ENCODE measurements at places on chromosomes 11 and 22. TPM values are rescaled to one million over a fixed set of nuclear protein-coding genes. Genes with fewer than 3 reads are reported as not detected.

DNA sequence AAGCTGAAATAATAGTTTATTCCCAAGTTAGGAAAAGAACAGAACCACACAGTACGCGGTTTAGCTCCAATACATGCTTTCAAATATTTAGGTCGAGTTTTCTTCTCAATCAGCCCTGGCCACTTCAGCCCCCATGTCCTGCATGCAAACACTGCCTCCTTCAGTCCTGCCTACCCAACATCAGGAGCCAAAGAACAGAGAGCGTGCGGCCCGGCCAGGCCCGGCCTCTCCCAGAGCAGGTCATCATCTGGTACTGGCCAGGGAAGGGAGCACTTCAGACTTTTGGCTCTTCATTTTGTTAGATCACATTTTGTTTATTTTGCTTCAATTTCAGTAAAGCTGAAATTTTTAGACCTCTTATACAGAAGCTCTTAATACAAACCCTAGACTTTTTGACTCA lies 6.7 kb downstream of the BRD1 start:
- no peaks in the 10 kb centered on the region for H3K27me3 ChIP-seq
- H3K36me3 ChIP-seq, result peaks cover 48% of the 10 kb centered on the region
- no peak for DNase-seq
- H3K4me1 ChIP-seq, result peaks cover 18% of the 10 kb centered on the region
- no peak overlapping the region for H3K27ac ChIP-seq

- peaks cover 22% of the 10 kb centered on the region for H3K4me1 ChIP-seq
- no peak overlapping the region for H3K27ac ChIP-seq
- no peaks in the 10 kb centered on the region for H3K36me3 ChIP-seq
- H3K4me3 ChIP-seq, result no peak overlapping the region
- no peaks in the 10 kb centered on the region for H3K27me3 ChIP-seq
Measured at GRCh38 chr22:22823131-22823810, 64.3 kb upstream of the IGLL5 start.

The NXPE4 gene
- polyA plus RNA-seq, result not detected

DNA sequence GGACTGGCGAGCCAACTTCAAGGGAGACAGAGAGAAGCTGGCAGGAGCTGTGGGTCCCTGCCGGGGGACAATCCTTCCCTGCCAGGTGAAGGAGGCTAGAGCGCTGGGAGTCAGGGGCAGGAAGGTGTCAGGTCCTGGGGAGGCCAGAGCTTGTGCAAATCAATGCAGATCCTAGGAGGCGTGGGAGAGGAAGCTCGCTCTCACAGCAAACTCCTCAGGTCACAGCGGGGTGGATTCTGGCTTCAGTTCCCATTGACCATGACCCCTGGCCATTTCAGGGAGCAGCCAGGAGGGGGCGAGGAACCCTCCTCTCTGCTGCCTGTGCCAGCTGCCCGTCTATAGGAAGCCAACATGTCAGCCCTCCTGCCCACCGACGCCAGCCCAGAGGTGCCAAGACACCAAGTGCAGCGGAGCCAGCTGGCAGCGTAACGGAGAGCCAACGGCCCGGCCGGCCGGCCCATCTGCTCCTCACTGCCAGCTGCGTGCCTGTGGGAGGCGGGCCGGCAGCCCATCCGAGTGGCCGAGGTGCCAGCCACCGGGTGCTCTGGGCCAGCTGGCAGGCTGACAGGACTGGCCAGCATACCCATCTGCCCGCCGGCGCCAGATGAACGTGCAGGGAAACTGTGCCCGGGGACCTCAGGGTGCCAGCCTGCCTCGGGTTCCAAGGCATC lies 374.8 kb downstream of the MIAT start:
- H3K4me3 ChIP-seq, result no peak overlapping the region
- H3K27me3 ChIP-seq, result no peaks in the 10 kb centered on the region
- H3K36me3 ChIP-seq, result no peaks in the 10 kb centered on the region
- no peak for DNase-seq
- H3K4me1 ChIP-seq, result no peaks in the 10 kb centered on the region

DNA sequence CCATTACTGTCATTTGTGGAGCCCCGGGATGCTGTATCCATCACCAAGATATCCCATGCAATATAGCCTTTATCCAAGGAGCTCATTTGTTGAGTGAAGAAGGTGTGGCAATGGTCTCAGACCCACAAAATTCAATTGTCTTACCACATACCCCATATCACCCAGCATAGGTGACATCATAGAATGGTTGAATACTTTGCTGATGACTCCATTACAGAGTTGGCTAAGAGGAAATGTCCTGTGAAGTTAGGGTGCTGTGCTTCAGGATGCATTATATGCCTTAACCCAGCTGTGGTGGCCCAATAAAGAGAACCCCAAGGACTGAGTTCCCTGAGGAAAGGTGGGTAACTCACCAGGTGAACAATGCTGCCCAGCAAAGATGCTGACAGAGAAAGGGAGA lies 113.7 kb downstream of the EFCAB6 start:
- no peak overlapping the region for H3K27ac ChIP-seq
- no peak overlapping the region for H3K4me3 ChIP-seq
- H3K36me3 ChIP-seq, result no peaks in the 10 kb centered on the region
- no peaks in the 10 kb centered on the region for H3K4me1 ChIP-seq
- DNase-seq, result no peak
- H3K27me3 ChIP-seq, result no peaks in the 10 kb centered on the region

GRCh38 chr22:40878922-40879321 lies 17.0 kb upstream of the DNAJB7 start:
- no peaks in the 10 kb centered on the region for H3K4me1 ChIP-seq
- H3K4me3 ChIP-seq, result no peak overlapping the region
- no peak overlapping the region for H3K27ac ChIP-seq
- H3K27me3 ChIP-seq, result no peaks in the 10 kb centered on the region

- no peak overlapping the region for H3K4me3 ChIP-seq
- no peaks in the 10 kb centered on the region for H3K36me3 ChIP-seq
- H3K4me1 ChIP-seq, result no peaks in the 10 kb centered on the region
- no peak overlapping the region for H3K27ac ChIP-seq
Measured at GRCh38 chr11:80054582-80055165, 613.8 kb upstream of the TENM4 start.

DNA sequence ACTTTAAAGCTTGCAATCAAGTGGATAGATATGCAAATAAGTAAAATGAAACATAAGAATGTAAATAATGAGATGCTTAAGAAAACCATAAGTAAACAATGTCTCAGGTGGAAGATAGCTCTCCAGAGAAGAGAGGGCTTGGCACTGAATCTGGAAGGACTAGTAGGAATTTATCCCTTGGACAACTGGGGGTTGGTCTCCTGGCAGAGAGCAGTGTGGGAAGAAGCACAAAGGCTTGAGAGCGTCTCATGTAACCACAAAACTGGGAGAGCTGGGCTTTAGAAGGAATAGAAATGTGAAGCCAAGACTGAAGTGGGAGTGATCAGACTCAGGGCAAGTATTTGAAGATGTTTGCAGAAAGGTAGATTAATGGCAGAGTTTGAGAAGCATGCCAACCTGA lies 31.3 kb downstream of the CARD18 start:
- no peak overlapping the region for H3K4me3 ChIP-seq
- no peaks in the 10 kb centered on the region for H3K36me3 ChIP-seq
- H3K27ac ChIP-seq, result no peak overlapping the region
- H3K27me3 ChIP-seq, result no peaks in the 10 kb centered on the region
- H3K4me1 ChIP-seq, result no peaks in the 10 kb centered on the region
- no peak for DNase-seq

DNA sequence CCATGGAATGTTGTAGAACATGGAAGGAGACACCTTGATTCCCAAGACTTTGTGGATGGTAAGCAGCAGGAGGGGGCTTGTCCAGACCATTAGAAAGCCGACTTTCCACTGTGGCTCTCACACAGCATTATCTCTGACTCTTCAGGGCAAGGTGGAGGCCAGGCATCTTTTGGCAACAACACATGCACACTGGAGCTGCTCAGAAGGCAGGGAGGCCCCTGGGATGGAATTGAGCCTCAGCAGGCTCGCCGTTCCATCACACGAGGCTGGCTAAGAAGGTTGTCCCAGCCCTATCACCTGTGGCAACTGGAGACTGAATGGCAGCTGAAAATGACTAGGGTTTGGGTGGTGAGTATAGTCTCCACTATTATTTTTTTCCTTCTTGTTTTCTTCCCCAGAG lies 76.3 kb upstream of the TMEM45B start:
- no peaks in the 10 kb centered on the region for H3K27me3 ChIP-seq
- no peaks in the 10 kb centered on the region for H3K4me1 ChIP-seq
- no peaks in the 10 kb centered on the region for H3K36me3 ChIP-seq

GRCh38 chr22:25840891-25841290 lies 98.9 kb downstream of the MYO18B start:
- H3K36me3 ChIP-seq, result no peaks in the 10 kb centered on the region
- DNase-seq, result no peak
- H3K4me1 ChIP-seq, result peaks cover 20% of the 10 kb centered on the region
- no peak overlapping the region for H3K27ac ChIP-seq

- H3K27me3 ChIP-seq, result no peaks in the 10 kb centered on the region
- no peak overlapping the region for H3K4me3 ChIP-seq
- H3K36me3 ChIP-seq, result no peaks in the 10 kb centered on the region
- no peak for DNase-seq
Measured at GRCh38 chr11:861105-861479, 18.4 kb downstream of the TSPAN4 start.

- peaks cover 6% of the 10 kb centered on the region for H3K4me1 ChIP-seq
- H3K27ac ChIP-seq, result no peak overlapping the region
- H3K36me3 ChIP-seq, result no peaks in the 10 kb centered on the region
- no peak for DNase-seq
Measured at GRCh38 chr22:50034126-50035081, 21.8 kb upstream of the IL17REL start.

GRCh38 chr11:24900514-24900913 lies 403.7 kb downstream of the LUZP2 start:
- H3K4me1 ChIP-seq, result no peaks in the 10 kb centered on the region
- no peaks in the 10 kb centered on the region for H3K27me3 ChIP-seq
- no peaks in the 10 kb centered on the region for H3K36me3 ChIP-seq
- DNase-seq, result no peak
- H3K4me3 ChIP-seq, result no peak overlapping the region

The PSMC3 gene
- polyA plus RNA-seq, result 289 TPM

DNA sequence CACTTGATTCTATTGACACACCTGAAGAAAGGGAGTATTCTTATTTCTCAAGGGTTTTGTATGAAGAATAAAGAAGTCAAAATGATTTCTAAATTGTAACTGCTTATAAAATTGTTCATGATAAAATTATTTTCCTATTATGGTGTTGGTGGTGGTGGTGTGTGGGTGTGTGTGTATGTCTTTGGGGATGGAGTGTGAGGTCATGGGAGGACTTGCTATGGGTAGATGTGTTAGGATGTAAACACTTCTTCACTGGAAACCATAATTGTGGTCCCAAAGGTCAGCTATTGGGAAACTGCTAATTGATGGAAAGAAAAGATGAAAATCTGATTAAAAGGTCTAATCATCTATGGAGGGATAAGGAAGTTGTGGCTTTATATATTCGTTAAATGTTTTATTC lies 5.1 kb downstream of the TRIM22 start:
- no peaks in the 10 kb centered on the region for H3K27me3 ChIP-seq
- peaks cover 32% of the 10 kb centered on the region for H3K36me3 ChIP-seq
- DNase-seq, result no peak
- H3K27ac ChIP-seq, result no peak overlapping the region
- no peaks in the 10 kb centered on the region for H3K4me1 ChIP-seq

GRCh38 chr22:40010746-40011145 lies 16.0 kb downstream of the FAM83F start:
- no peaks in the 10 kb centered on the region for H3K36me3 ChIP-seq
- H3K27me3 ChIP-seq, result peaks cover 4% of the 10 kb centered on the region
- DNase-seq, result no peak
- no peak overlapping the region for H3K27ac ChIP-seq

DNA sequence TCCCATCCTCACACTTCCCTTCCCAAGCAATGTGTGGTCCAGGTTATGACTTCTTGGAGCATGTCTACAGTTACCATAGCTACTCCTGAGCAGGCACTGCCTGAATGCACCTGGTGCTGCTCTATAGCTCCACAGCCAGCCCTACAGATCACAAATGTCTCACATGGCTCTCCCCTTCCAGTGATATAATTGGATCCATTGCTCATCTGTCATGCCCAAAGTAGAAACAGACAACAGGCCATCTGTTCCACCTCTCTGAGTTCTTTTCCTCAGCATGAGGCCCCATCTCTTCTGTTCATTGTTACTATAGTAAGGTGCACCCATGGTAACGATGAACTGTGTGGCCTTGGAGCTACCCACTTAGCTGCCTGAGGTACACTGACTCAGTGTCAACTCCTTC lies 320.3 kb upstream of the ZC3H12C start:
- no peaks in the 10 kb centered on the region for H3K36me3 ChIP-seq
- H3K27ac ChIP-seq, result no peak overlapping the region
- no peaks in the 10 kb centered on the region for H3K4me1 ChIP-seq
- no peak for DNase-seq

The PGA5 gene
- not detected for polyA plus RNA-seq

DNA sequence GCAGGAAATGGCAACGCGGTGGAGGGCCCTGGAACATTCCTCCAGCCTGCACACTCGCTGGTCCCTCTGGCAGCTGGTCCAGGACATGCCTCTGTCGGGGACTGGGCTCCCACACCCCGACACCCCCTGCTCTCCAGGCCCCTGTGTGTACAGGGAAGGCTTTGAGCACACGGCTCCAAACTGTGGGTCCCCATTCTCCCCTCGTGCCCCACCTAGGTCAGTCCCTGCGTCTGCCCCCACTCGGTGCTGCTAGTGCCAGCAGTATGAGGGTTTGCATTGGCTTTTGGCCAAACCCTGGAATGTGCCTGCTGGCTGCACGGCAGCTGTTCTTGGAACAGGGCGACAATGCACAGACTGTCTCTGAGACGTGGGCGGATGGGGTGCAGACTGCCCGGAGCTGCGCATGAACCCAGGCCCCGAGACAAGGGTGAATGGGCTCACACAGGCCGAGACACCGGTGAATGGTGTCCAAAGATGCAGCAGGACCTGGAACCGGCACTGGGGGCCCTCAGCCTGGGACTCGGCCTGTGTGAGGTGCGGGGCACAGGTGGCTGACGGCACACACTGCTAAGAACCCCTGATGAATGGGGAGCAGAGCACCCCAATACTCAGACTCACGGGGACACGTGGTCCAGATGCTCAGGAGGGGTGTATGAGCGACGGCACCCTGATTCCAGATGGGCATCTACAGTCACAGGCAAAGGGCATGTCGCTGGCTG lies 7.5 kb upstream of the SYT8 start:
- no peaks in the 10 kb centered on the region for H3K36me3 ChIP-seq
- H3K27me3 ChIP-seq, result peaks cover 2% of the 10 kb centered on the region
- H3K4me1 ChIP-seq, result no peaks in the 10 kb centered on the region
- H3K4me3 ChIP-seq, result no peak overlapping the region

DNA sequence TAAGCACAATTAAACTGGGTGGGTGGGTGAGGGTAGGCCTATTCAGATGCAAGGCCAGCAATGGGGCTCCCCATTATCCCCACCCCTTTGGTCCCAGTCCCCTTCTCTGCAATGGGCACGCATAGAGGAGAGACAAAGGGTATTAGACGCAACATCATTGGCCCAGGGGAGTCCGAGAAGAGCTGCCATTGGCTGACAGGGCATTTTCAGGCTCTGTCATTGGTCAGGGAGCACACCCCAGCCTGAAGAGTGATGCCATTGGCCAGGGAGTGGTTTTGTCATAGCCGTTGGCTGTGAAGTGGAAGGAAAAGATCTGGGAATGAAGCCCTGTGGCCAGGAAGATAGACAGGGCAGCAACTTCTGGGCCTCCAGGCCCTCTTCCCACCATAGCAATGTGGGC lies 2.8 kb upstream of the TRIM3 start:
- H3K27me3 ChIP-seq, result no peaks in the 10 kb centered on the region
- no peak overlapping the region for H3K27ac ChIP-seq
- peaks cover 1% of the 10 kb centered on the region for H3K36me3 ChIP-seq
- peaks cover 14% of the 10 kb centered on the region for H3K4me1 ChIP-seq
- DNase-seq, result no peak

The MIAT gene
- polyA plus RNA-seq, result 2.2 TPM

Data from GM12878 (cell line).